ENCODE measurements at places on chromosomes 4 and X. TPM values are rescaled to one million over a fixed set of nuclear protein-coding genes. Genes with fewer than 3 reads are reported as not detected.

GPAT3 gene
- 9.3 TPM for polyA plus RNA-seq

LPAR4 gene
- polyA plus RNA-seq: 5.2 TPM

MAGEA9B gene
- not detected for polyA plus RNA-seq

USP11 gene
- 57.6 TPM for polyA plus RNA-seq

SEC31A gene
- 83.6 TPM for polyA plus RNA-seq

CSAG3 gene
- polyA plus RNA-seq: not detected

CFAP99 gene
- polyA plus RNA-seq: 0.32 TPM

ARX gene
- 0.66 TPM for polyA plus RNA-seq

PNCK gene
- polyA plus RNA-seq: 1.4 TPM

UBQLN2 gene
- polyA plus RNA-seq: 62.0 TPM

IGSF1 gene
- not detected for polyA plus RNA-seq

PPID gene
- polyA plus RNA-seq: 91.6 TPM

PDCL2 gene
- not detected for polyA plus RNA-seq

GPR34 gene
- polyA plus RNA-seq: 2.6 TPM

DCLK2 gene
- polyA plus RNA-seq: 8.5 TPM

WWC2 gene
- polyA plus RNA-seq: 10.5 TPM

KLHL13 gene
- 94.6 TPM for polyA plus RNA-seq

RS1 gene
- not detected for polyA plus RNA-seq

ARMCX5 gene
- 13.0 TPM for polyA plus RNA-seq

RASGEF1B gene
- polyA plus RNA-seq: 17.3 TPM

Data from Purkinje cell (primary cell).